NCI-H226 (cell line): ENCODE measurements at places on chromosomes 5 and 9.

GRCh38 chr9:93468763-93469456, 15.5 kb upstream of the FAM120AOS start:
- peak; percentile 32 for DNase-seq

- DNase-seq: no peak
These were observed 25.2 kb upstream of the TNFAIP8 start for GRCh38 chr5:119330367-119331183.

DNA sequence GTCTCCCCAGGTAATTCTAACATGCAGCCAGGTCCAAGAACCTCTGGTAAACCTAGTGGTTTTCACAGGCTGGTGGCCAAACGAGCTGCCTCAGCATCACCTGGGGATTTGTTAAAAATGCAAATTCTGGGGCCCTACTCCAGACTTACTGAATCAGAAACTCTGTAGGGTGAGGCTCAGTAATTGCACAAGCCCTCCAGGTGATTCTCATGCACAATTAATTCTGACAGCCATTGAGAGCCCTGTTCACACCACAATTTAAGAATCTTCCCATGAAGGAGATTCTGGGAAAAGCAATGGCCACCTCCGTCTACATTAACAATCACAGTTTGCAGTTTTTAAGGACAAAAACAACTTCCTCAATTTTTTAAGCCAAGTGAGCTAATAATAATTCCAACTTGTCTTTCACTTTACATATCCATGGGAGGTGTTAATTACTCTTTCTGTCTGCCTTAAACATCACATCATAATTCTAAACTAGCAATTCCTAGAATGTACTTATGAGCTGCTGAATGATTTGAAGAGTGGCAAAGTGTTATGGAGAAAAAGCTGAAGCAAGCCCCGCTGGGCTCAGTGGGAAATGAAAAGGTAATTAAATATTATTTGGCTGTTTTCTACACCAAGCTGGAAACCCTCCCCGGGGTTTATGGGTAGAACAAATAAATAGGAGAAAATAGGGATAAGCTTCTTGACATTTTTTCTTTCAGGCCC, 70.0 kb downstream of the GLDC start:
- no peak for DNase-seq

DNA sequence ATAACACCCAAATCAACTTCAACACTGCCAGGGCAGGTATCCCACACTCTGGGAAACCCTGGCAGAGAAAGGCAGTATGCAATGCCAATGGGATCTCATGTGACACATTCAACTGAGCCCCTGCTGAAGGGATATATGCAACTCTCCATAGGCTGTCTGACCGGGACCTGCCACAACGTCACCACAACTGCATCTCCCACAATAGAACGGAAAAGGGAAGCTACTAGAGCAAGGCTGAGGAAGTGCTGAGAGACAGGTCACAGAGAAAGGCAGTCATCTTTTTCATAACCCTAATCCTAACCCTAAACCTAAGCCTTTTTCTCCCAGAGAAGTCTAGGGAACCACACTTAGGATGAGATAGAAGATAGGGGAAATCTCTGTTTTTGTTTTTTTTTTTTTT, 345.9 kb upstream of the CD180 start:
- no peak for DNase-seq

- DNase-seq: no peak
These were observed 672.9 kb downstream of the NR2F1-AS1 start for GRCh38 chr5:92907938-92908606.

DNA sequence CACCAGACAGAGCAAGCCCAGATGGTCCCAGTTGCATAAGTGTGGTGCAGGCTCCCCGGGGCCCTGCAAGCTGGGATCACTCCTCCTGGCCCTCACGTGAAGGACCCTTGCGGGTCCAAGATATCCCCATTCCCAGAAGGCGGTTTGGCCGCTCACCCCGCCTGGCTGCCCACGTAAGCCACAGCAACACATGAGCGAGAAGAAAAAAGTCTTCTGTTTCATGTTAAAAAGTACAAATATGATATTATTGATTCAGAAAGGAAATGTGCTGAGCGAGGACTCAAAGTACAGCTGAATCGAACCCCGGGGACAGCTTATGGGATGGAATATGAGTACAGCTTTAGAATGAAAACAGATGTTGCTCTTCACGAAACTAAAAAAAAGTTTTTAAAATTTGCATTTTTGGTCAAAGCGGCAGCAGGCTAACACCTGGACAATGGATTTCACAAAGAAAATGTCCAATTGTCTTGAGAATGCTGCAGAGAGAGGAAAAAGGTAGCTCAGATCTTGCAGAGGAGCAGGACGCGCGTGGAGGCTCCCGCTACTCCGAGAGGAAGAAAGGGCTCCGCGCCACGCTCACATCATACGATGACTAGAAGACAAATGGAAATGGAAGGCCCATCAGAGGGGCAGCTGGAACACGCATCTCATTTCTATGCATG, 427.6 kb downstream of the IRX1 start:
- no peak for DNase-seq

- no peak for DNase-seq
These were observed 36.8 kb upstream of the SHOC1 start for GRCh38 chr9:111831371-111832108.

DNA sequence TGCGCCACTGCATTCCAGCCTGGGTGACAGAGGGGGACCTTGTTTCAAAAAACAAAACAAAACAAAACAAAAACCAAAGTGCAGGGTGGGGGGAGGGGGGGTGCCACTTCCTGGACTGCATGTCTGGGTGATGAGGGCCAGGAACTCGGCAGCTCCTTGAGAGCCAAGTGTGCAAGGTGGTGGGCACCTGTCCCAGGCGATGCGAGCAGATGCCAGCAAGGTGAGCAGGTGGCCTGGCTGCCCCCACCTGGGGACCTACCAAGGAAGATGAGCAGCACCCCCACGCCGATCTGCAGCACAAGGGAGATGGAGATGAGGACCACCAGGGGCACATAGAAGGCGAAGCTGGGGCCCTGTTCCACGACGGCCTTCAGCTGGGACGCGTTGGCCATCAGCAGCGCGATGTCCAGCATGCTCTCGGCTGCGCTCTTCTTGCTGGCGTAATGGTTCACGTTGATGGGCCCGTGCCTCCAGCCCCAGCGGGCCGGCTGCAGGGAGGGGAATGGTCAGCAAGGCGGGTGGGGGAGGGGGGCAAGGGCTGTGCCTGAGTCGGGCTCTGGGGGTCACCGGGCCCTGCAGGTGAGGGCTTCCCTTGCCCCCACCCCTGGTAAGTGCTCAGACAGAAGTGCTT, 7.8 kb downstream of the NINJ1 start:
- no peak for DNase-seq

DNA sequence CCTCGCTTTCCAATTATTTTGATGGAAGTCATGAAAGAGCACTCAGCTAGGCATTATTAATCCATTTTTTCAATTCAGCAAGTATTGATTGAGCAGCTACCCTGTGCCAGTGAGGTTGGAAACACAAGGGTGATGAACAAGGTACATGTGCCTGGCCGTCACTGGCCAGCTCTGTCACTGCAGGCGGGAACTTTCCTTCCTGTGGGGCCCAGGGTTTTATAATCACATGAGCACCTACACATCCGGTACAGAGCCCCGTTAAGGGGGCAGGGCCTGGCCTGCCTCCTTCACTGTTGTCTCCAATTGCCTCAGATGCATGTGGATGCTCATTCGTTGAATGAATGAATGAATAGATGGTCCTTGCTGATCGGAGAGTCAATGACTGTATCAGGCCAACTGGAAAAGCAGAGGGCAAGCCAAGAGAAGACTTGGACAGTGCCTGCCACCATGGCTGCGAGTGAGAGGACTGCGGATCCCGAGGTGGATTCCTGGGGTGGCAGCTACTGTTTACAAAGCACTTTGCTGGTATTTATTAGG, 55.9 kb upstream of the KCNMB1 start:
- DNase-seq: no peak

DNA sequence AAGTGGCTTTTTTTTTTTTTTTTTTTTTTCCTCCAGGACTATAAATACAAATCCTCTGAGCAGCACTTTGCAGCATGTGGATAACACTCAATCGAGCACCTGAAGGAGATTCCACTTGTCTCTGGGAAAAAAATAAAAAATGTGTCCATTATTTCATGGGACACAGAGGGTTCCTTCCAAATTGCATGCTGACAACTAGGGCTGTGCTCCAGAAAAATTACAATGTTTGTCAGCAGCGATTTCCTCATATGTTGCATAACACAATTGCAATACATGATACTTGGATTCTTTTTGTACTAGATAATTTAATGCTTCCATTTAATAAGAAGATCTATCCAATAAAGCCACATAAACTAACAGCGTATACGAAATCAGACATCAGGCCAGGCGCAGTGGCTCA, 84.4 kb downstream of the CDH18 start:
- DNase-seq: peak; percentile 45

DNA sequence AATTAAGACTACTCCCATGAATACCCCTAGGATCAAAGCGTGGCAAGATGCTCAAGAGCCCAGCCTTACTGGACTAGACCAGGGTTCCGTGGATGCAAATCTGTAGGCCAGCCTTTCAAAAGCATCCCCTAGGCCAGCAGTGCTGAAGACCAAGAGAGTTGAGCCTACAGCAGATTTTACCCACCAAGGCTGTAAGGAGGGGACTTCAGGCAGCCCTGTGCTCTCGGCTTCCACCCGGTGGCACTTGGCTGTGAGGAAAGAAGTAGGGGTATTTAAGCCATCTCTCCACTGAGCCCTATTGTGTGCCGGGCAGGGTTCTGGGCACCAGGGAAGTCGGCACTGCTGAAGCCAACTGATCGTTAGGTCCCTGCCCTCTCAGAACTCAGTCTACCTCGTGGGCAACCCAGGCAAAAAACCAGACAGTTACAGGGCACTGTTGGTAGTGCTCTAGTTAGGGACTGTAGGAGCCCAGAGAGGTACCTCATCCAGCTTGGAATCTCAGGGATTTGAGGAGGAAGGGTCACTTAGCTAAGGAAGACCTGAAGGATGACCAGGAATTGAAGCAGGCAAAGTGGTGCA, 25.5 kb downstream of the TCF7 start:
- DNase-seq: no peak

GRCh38 chr5:123795688-123796087, 283.7 kb downstream of the CSNK1G3 start:
- DNase-seq: no peak

DNA sequence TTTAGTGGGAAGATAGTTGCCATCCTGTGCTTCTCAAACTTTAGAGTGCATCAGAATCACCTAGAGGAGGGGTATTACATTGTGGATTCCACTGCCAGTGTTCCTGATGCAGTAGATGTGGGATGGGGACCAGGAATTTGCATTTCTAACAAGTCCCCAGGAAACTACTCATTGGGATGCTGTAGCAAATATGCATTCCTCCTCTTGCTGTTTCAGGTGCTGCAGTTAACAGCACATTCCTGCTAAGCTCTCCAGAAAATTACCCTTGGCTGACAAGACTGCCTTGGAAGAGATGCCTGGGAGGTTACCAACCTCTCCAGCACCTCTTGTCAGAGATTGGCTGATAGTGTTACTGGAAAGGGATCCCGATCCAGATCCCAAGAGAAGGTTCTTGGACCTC, 270.5 kb downstream of the OSTF1 start:
- DNase-seq: no peak

- DNase-seq: no peak
These were observed 42.0 kb downstream of the FBXO38 start for GRCh38 chr5:148425808-148426207.

DNA sequence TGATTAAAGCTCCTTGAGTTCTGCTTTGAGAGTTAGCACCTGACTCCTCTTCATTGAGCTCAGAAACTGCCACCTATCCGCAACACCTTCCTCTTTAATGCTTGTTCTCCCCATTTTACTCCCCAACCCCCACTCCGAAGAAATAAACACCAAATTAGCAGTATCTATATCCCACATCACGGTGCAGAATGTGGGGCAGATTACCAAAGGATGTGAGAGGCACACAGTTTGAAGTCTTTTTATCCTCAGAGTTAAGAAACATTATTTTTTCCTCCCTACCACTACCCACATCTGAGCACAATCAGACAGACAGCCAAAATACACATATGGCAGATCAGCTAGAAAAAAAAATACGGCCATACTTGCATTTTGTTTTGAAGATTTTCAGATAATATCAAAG, 26.1 kb upstream of the IL7R start:
- DNase-seq: no peak

GRCh38 chr9:84822589-84823233, 153.2 kb downstream of the NTRK2 start:
- no peak for DNase-seq

GRCh38 chr9:117491491-117491890, 76.6 kb upstream of the ASTN2 start:
- no peak for DNase-seq

DNA sequence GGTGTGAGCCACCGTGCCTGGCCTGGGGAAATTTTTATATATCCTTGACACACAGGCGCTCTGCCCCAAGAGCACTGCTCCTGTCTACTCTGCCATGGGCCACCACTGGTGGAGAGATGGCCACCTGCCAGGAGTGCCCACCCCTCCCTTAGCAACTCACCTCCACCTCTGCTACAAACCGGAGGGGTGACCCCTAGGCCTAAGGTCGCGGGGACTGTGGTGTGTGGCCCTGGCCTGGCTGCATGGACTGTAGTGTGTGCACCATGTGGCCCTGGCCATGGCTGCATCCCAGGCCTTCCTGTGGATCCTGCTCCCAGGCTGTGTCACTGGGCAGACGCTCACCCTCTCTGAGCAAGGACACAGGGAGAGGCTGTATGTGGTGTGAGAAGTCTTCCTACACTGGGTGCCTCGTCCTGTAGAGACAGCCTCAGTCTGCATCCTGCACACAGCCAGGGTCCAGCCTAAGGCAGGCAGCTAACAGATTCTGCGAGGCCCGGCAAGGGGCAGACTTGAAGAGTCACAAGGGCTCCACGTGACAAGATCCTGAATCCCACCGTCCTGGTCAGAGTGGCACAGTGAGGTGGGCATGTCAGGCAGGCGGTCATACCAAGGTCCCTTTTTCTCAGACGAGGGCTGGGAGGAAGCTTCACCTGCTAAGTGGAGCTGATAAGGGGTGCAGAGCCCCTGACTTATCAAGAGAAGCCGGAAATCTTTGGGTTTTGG, 10.3 kb downstream of the NINJ1 start:
- no peak for DNase-seq

- DNase-seq: no peak
These were observed 206.7 kb downstream of the ARHGAP26 start for GRCh38 chr5:142976861-142977260.

- DNase-seq: peak; percentile 20
These were observed 12.8 kb downstream of the FAM81B start for GRCh38 chr5:95403996-95404395.

DNA sequence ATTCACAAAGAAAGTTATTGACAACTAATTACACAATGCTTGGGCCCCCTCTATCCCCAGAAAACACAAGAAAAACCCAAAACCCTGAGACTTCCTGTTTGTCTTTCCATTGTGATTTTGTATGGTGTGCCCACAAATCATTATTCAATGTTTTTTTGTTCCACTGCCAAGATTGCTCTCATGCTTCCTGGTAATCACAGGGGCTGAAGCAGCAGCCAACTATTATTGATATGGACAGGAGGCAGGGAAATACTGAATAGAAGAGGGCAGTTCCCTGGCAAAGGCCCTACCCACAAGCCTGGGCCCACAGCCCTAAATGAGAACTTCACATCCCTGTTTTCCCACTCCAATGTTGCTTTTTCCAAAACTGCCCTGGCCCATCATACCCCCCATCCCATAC, 21.5 kb upstream of the RFK start:
- DNase-seq: no peak
